Left lobe of liver (tissue), 2 donors: ENCODE measurements at places on chromosomes 2 and 18.
A peak's percentile ranks its signal among the peaks of the same experiment; 100 is the strongest.

DNA sequence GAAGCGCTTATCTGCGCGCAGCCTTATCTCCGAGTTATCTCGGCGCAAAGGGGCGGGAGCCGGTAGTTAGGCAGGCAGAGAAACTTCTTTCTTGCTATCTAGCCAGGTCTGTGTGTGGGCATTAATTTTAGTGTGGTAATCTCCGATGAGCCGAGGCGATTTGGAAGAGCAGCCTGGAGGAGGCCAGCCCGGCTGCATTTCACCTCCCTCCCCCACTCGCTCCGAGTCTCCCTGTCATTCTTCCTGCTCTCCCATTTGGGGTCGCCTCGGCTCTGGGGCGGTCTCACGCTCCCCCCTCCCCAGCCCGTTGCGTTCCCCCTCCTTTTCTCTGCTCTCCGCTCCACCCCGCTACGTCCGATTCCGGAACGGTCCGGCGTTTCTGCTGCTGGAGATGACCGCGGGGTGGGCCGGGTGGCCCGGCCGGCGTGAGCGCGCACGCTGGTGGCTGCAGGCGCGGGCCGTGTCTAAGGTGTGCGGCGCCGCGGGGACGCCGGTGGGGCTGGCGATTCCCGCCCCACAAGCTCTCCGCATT, 566 bp downstream of the GATA6 start:
- DNase-seq = peak; percentile 62

DNA sequence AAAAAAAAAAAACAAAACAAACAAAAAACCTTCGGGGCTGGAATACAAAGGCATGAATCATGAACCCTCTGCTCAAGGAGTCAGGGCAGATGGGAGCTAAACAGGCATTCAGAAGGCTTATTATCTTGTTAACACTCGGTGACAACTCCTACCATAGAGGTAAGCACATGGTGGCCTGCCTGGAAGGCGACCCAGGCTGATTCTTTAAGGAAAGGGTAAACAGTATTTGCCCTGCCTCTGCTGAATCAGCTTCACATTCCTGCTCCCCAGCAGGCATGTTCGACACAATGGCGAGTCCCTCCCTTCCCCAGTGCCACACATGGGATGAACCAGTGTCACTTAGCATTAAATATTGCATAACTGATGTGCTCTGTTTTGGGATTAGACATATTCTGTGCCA, 191.9 kb downstream of the ARL4C start:
- DNase-seq = no peak

DNA sequence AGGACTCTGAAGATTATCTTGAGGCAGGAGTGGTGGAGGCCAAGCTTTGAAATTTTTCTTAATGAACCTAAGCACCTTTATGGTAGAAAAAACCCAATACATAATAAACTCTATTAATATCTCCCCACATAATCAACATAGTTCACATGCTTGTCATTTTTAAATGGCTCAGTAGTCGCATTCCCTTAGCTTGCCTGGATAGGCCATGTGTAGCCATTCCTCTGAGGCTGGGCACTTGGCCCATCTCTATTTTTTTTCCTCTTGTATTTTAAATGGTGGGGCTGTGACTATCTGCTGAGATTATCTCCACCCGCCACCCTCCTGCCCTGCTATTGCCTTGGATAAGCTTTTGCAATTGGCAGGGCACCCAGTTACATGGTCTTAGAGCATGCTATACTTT, 143.1 kb downstream of the FHOD3 start:
- DNase-seq = no peak

DNA sequence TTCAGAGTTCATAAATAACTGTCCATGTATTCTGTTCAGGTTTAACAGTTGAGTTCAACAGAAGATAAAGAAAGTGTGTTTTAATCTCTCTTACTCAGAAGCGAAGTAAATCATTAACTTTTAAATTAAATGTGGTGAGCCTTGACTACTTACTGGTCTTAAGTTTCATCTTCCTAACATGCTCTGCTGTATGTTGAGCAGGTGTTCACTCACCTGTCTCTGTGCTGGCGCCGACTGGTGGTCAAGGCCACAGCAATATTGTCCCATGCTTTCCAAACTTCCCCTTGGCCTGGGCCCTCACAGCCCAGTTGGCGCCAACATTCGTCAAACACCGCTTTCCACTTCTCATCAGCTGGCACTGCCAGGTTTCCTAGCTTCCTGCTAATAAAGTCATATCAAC, 17.0 kb upstream of the MPP4 start:
- DNase-seq = peak; percentile 79

DNA sequence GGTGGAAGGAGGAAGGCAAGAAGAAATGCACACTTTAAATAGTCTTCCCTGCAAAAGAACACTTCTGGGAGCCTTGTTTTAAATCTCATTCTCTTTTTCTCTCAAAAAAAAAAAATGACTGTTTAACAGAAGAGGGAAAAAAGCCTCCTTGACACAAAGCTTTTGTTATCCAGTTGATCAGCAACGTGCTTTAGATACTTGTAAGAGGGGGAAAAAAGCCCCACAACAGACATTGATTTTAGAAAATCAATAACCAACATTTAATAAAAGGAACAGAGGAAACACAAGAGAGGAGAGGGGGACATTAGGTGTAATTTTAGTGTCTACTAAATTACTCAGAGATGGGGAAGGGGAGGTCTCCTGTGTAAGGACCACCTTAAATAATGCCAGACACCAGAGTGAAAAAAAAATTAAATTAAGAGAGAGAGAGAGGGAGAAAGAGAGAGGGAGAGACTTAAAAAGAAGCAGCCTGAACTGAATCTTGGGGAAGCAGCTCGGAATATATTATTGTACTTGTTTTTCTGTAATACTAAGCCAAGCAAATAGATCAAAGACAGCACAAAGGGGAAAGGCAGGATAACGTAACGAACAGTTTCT, 4.7 kb downstream of the ZEB2 start:
- DNase-seq = no peak

DNA sequence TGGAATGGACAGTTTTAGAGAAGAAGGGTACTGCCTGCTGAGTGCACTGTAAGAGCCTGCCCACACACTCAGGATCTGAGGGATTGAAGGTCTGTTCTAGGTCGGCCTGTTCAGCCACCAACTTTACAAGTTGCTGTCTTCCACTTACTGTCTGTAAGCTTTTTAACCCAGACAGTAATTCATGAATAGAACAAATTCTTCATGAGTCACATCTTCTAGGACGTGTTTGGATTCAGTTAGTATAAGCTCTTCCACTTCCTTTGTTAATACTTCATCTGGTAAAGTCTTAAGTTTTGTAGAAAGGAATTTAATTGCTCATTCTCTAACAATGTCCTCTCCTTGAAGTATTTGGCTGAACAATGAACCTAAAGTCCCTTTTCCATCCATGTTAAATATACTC, 74.6 kb downstream of the PDE11A start:
- DNase-seq = no peak
